Heart left ventricle (tissue), 16 donors: ENCODE measurements at places on chromosomes 4 and X.

DNA sequence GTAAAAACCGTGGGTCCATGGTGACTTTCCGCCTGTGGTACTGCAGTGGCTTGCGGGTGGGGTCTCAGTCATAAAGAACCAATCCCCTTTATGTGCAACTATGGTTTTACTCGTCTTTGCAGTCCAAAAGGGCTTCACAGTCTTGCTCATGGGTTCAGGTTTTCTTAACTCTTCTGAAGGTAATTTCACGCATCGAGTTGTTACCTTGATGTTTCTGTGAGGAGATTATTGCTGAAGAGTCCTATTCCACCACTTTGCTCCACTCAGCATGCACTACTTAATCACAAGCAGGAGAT lies 41.5 kb downstream of the F8 start:
- DNase-seq = no peak

DNA sequence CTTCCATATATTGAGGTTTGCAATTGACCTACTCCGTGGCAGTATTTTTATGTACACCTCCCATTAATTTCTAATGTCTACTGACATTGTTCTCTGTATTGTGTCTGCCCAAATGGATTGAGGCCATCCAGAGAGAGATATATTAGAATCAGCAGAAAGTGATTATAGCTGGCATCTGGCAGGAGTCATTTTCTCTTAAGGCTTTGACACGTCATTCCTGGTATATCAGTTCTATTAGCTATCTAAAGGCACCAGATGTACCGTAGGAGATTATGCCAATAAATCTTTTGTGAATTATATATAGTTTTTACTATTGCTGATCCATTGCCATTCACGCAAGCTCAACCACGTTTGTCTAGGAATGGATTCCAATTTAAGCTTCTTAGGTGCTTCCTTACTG lies 1026.4 kb upstream of the IGFBP7 start:
- no peak for DNase-seq

DNA sequence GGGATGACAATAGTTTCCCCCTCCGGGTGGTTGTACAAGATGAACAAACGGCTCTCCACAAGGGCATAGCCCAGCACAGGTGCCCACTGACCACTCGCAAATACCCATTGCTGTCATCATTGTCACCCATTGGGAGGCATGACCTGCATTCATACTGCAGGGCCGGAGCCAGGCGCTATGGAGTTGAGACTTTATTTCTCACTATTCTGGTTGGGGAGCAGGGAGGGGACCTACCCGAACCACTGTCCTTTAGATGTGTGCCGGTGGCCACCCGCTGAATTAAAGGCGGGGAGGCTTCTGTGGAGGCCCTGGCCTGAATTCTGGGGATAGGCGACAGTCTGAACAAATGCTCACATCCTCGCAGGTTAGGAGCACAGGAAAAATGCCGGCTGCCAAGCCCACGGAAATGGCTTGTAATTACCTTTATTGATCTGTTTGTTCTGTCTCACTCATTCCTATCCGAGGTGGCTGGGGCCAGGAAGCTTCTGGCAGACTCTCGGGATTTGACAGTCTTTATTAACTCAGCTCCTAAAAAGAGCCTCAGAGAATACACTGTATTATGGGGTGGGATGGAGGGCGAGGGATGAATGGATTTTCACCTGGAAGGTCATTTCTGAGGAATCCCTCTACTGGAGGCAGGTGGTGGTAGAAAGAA lies 125.1 kb upstream of the PSAPL1 start:
- no peak for DNase-seq

DNA sequence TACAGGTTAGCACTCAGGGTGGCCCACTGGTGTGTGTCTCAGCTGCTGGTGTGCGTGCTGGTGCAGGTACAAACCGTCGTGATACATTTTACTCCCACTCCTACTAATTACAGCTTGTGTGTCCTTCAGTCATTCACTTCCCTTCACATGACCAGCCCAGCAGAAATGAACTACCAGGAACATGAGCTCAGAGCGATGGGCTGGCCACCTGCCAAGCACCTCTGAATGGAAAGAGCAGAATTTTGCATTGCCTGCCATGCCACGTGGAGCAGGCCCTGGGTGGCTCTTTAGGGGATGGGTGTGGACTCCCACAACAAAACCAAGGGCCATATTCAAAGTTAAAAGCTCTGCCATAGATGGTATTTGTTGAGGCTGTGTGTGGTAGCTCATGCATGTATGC lies 58.9 kb upstream of the PGM2 start:
- peak; percentile 57 for DNase-seq

GRCh38 chrX:68286076-68286475 lies 147.2 kb downstream of the OPHN1 start:
- DNase-seq = no peak

GRCh38 chrX:69287095-69287494 lies 121.8 kb upstream of the PJA1 start:
- no peak for DNase-seq

DNA sequence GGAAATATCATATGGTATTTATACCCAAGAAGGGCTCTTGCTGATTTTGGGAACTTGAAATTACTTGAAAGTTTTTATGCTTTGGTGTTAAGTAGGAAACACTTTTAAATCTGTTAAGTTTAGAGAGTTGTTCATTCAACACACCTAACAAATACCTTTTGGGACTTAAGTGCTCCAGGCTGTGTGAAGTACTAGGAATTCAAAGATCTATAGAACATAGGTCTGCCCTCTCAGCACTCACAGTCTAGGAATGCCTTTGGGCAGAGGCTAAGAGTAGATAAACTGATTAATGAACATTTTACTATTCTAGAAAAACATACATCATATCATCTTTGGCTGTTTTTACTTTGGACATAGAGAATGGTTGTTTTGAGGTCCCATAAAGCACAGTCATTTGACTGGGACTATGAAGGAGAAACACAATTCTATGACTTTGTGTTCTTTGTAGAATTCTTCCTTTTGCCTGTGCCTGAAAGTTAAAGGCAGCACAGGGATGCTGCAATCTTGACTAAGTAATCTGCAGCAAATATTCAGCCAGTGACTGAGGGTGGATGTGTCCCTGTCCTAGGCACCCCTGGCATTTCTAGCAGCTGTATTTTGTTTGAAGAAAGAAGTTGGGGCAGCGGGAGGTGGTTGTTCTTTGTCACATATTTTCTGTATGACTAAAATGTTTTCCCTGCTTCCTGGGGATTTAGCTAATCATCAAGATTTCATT lies 8.3 kb downstream of the BMP3 start:
- no peak for DNase-seq

GRCh38 chrX:153551135-153551534 lies 33.7 kb downstream of the ATP2B3 start:
- no peak for DNase-seq

DNA sequence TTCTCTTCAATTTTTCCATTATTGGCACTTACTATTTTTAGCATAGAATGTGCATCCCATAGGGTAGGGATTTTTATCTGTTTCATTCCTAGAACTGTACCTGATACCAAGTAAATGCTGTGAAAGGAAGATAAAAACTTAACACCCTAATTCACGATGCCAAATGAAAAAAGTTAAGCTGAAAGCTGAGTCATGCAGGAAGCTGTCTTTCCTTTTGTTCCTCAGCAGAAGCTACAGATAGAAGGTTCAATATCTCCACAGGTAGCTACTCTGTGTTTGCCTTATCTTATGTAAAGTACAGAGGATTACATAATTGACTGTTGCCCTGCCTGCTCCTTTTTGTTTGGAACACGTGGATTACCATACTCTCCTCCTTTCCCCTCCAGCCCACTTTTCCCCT lies 77.0 kb downstream of the LRP2BP start:
- no peak for DNase-seq
